Activated CD4-positive, alpha-beta T cell treated with anti-CD3 and anti-CD28 coated beads for 4 hours (primary cell): ENCODE measurements at places on chromosomes 5 and 9.

DNA sequence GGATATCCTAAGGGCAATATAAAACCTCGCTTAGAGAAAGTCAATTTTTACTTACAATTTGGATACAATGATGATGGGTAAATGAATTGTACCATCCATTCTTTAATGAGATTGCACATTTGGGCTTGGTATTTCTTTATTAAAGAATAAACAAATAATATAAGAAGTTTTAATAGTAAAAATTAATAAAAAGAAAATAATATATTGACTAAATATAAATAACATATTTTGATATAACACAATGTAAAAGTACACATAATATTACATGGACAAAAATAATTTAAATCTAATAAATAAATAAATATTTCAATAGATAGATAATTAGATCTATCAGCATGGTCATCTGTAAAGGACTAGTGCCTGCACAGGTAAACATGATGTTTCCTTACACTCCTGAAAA lies 944 bp downstream of the IFNA21 start:
- no peak for DNase-seq

- DNase-seq = no peak
Measured at GRCh38 chr5:93807846-93808245, 66.4 kb upstream of the POU5F2 start.

DNA sequence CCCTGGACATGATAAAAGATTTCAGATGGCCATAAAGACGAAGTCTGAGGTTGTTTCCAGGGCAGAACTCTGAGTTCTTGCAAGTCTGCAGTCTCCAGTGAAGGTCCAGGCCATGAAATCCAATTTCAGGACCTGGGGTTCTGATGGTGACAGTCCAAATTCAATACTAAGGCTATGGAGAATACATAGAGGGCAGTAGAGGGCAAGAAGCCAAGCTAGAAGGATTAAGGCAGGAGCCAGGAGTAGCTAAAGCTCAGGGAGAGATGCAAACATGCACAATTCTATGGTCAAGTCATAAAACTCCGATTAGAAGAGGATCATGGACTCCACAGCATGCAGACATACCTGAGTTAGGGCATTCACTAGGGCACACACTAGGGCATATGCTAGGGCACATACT lies 11.4 kb downstream of the SLIT3 start:
- DNase-seq = no peak

GRCh38 chr5:121746763-121747162 lies 104.9 kb upstream of the FTMT start:
- DNase-seq = no peak

GRCh38 chr9:13568841-13569601 lies 289.5 kb upstream of the MPDZ start:
- no peak for DNase-seq

- DNase-seq = no peak
Measured at GRCh38 chr9:77927265-77927664, 104.3 kb downstream of the GNAQ start.

DNA sequence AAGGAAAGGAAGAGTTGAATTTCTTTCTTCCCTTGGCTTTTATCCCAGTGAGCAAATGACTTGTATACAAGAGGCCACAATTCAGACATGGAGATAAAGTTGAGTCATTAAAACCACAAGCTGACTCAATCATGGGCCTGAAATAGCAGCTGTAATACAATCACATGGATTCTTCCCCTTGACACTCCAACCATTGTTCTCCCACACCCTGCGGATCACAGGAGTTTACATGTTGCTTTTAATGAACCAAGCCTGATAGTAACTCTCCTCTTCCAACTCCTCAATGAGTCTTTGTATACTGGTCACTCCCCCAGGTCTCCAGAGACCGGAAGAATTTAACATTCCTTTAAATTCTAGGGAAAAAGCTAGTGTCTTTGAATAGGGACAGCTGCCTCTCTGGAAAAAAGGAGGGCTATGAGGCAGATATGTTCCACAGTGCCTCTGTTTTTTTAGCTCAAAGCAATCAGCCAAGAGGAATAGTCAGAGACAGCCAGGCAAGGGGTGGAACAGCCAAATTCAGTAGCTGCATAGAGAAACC lies 32.4 kb downstream of the PCDHGC5 start:
- no peak for DNase-seq

DNA sequence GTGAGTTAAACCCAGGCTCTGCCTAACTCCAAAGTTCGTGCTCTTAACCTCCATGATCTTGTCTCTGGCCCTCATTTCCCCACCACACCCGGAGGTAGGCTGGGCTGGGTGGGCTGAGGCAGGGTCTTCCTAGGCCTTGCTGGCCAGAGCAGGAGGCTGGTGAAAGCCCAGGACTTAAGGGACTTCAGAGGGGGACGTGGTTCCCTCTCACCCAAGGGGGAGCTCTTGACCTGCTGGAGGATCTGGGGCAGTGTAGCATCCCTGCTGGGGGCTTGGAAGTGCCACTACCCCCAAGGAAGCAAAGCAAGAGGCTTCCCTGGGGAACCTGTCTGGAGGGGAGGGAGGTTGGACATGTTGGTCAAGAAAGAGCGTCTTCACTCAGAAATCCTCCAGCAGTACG lies 14.7 kb downstream of the PITX1 start:
- DNase-seq = no peak

- DNase-seq = no peak
Measured at GRCh38 chr5:21263361-21263760, 1275.4 kb upstream of the CDH18 start.

- no peak for DNase-seq
Measured at GRCh38 chr5:125467222-125467621, 720.8 kb upstream of the ZNF608 start.

- DNase-seq = no peak
Measured at GRCh38 chr9:106864373-106865143, 1.6 kb downstream of the ZNF462 start.

DNA sequence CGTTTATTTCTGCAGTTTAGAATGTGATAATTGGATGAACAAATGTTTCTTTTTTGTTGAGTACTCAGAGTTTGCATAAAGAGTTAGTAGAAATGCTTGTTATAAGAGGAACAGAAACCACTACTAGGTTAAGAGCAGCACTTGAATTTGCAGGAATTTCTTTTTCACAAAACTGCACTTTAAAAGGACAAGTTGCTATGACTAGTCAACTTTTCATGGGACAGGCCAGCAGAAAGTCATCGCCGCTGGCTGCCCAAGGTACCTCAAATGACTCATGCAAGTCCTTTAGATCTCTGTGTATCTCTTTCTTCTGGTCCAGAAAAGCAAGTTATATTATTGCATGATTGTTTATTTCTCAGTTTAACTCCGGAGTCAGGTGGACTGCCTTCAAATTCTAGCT lies 97.3 kb upstream of the HMHB1 start:
- DNase-seq = no peak
